ENCODE measurements at places on chromosomes 4 and X.

- no peak for DNase-seq
Measured at GRCh38 chrX:96982161-96982560, 98.5 kb downstream of the RPA4 start.

GRCh38 chr4:32207456-32207855, 1487.3 kb downstream of the PCDH7 start:
- DNase-seq = no peak

- no peak for DNase-seq
Measured at GRCh38 chrX:15014281-15014680, 141.1 kb downstream of the MOSPD2 start.

DNA sequence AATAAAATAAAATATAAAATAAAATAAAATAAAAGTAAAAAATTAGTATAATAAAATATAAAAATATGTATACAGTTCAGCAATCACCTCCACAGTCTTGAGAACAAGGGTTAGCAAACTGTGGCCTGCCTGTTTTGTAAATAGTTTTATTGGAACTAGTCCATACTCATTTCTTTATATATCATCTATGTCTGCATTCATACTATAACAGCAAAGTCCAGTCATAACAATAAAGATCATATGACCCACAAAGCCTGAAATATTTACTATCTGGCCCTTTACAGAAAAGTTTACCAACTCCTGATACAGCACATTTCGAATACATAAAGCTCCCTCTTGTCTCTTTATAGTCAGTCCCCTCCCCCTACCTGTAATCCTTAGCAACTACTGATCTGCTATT, 111.9 kb downstream of the SLC10A6 start:
- DNase-seq = no peak

GRCh38 chr4:152266831-152267480, 268.9 kb downstream of the FBXW7 start:
- no peak for DNase-seq

DNA sequence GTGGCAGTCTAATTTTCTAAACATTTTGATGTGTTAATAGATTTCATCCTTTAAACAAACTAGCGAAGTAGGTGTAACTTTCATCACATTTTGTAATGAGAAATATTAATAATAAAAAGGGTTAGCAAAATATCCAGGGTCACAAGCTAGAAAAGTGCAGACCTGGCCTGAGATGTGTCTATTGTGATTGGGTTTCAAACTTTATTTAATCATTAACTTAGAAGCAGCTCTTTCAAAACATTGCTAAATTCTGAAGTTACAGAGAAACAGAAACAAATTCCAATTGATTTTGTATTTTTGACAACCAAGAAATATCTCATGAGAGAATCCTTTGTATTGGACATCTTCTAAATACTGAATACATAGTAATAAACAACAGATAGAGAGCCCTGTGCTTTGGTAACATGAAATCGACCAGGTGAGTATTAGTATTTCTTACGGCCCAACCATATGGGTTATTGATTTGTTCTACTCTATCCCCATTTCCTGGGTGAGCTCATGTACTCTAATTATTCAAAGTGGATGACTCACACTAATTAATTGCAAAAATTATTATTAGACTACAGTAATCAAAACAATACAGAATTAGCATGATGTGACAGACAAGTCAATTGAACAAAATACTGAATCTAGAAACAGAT, 1093.8 kb upstream of the AGA start:
- no peak for DNase-seq

GRCh38 chrX:77003956-77004355, 443.2 kb upstream of the FGF16 start:
- no peak for DNase-seq

DNA sequence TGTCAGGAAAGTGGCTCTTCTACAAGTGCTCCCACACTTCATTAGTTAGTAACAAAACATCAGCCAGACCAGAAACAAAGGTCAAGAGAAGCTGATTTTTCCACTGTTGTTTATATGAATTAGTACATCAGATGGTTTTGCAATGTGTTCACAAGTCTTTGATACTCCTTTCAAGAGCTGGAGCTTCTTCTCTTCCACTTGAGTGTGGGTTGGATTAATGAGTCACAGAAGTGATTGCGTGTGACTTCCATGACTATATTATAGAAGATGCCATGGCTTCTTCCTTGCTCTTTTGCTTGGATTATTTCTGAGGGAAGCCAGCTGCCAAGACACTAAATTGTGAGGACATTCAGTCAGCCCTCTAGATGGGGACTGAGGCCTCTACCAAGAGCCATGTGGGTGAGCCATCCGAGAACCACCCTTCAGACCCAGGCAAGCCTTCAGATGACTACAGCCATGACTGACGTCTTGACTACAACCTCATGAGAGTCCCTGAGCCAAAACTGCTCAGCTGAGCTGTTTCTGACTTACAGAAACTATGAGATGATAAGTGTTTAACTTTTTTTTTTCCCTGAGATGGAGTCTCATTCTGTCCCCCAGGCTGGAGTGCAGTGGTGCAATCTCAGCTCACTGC, 18.1 kb downstream of the SOWAHB start:
- DNase-seq = no peak

DNA sequence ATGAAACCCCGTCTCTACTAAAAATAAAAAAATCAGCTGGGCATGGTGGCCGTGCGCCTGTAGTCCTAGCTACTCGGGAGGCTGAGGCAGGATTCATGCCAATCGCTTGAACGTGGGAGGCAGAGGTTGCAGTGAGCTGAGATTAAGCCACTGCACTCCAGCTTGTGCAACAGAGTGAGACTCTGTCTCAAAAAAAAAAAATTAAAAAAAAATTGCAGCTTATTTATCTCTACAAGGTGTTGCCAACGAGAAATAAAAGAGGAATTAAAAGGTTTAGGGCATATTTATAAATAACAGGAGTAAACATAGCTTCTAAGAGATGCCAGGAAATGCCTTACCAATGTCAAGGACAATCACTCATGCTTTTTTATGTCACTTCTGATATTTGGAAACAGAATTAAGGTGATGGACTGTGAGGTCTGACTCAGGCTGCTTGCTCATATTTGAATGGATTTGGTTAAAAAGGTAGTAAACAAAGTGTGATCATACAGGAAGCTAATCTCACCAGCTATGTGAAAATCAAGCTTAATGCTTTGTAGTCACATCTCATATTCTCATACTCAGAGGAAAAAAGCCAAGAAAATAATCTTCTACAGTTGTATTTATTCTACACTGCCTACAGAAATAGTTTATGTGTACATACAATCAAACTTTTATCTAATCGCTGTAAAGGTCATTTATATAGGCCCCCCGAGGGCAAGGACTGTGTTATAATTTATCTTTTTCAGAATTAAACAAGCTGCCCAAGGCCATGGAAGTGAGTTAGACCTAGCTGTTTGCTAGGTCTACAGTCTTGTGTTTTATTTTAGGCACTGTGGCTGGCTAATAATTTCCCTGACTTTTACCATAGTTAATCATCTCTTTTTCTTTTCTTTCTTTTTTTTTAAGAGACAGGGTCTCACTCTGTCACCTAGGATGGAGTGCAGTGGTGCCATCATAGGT, 61.1 kb upstream of the RBMX start:
- DNase-seq = no peak

GRCh38 chr4:74996996-74997395, 64.1 kb downstream of the PARM1 start:
- no peak for DNase-seq

GRCh38 chrX:42242004-42242403, 318.6 kb upstream of the CASK start:
- no peak for DNase-seq

DNA sequence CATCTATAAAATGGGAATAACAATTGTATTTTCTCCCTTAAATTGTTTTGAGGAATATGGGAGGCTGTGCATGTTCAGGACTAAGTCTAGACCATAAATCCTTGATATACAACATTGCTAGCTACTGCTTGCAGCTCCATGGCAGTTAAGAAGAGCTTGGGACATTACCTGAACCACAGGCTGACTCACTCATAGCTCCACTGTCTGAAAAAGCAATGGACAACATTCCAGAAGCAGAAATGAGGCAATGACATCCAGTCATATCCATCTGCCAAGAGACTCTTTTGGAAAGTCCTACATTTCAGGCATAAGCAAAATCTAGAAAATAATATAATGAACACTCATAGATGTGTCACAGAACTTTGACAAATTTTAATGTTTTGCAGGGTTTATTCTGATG, 167.3 kb upstream of the LEF1 start:
- DNase-seq = no peak

Data from CD4-positive, alpha-beta T cell treated with Interleukin-15 for 4 hours (primary cell).